Stimulated activated CD8-positive, alpha-beta memory T cell treated with anti-CD3 and anti-CD28 coated beads, Interleukin-15, amount 100 ng/mL, for 48 hours (primary cell): ENCODE measurements at places on chromosomes 7 and 10.

DNA sequence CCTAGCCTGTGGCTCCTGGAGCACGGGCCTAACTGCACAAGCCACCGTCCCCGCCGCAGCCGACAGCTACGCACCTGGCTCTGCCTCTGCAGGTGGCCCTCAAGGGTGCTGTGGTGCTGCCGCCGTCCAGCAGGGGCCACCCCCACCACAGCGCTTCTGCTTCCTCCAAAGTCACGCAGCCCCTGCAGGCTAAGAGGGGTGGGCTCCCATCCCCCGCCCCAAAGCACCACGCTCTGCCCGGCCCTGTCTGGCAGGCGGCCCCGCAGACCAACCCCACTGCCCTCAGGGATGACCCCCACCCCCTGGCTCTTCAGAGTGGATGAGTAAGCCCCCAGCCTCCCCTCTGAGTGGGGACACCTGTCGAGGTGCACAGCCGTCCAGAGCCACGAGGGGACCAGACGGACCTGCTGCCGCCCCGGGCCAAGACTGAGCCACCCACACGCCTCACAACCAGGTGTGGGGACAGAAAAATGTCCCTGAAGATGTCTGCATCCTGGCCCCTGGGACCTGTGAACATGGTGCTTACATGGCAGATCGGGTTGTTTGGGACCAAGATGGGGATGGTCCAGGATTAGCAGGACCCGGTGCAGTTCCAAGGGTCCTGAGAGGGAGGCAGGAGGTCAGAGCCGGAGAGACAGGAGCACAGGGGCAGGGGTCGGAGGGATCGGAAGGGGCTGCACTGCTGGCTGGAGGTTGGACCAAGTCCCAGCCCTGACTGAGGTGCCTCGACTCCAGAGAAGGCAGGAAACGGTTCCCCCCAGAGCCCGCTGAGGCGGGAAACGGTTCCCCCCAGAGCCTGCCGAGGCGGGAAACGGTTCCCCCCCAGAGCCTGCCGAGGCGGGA lies 9.0 kb upstream of the ADAP1 start:
- no peak for DNase-seq

GRCh38 chr7:230274-230673 lies 37.9 kb downstream of the FAM20C start:
- no peak for DNase-seq

GRCh38 chr7:39304178-39304577 lies 262.0 kb upstream of the YAE1 start:
- DNase-seq: no peak

DNA sequence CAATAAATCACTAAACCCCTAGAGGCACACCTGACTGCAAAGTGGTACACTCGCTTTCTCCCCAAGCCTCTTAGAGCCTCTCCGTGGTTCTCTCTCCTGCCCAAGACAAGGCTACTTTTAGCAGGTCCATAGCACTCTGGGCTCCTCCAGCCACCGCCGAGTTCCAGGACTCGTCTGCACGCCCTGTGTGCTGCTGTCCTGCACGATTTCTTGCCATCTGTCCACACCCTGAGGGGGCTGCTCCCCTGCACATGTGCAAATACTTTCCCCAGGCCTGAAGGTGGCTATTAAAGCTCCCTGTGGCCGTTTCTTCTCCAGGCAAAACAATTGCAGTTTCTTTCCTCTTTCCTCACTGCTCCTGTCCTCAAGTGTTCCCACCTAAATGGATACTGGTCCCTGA lies 414.3 kb downstream of the PLXNA4 start:
- no peak for DNase-seq

- no peak for DNase-seq
Observed at GRCh38 chr7:148050492-148051158, 539.9 kb upstream of the C7orf33 start.

GRCh38 chr7:138667535-138668228 lies 33.5 kb downstream of the SVOPL start:
- DNase-seq: no peak

DNA sequence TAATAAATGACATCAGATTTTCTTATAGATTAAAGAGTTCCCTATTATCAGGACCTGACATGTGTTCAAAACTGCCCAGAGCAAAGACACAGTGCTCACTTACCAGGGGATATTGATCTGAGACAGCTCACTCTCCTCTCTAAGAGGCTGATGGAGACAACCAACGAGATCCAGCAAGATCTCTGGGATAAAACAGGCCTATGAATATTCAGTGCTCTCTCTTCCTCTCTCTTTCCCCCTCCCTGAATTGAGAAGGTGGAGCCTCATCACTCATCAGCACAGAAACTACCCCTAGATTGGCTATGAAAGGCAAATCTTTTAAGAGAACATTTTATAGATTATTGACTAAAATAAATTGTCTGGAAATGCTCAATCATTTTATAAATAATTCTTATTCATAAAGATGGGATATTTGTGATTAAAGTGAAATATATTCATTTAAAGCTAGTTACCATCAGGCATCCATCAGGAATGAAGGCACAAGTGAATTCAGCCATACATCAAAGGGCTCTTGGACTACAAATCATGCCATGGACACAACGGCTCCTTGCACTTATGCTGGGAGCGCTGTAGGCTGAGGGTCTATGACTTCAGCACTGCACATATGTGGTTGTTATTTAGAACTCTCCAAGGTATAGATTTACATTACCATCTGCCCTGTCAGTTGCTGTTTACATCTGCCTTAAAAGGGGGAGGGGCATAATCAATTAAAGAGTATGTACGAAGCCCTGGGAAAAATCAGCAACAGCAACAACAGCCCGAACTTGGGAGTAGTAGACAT lies 3.4 kb upstream of the PPP1R17 start:
- DNase-seq: no peak

DNA sequence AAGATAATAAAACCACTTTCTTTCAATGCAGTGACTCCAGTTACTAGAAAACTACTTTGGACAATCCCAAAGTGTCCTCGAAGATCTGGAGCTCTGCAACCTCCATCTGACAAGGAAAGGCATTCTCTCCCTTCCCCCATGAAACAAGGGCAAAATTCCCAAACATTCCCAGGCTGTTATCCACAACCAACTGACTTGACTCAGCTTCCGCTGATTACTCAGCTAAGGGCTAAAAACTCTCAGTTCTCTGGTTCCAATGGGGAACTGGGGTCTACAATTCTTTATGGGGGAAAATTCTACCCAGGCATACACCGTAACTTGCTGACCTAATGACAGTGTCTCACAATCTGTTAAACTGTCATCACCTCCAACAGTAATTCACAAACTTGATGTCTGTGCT lies 48.4 kb downstream of the SFMBT2 start:
- DNase-seq: no peak

GRCh38 chr10:131043039-131043691 lies 268.4 kb downstream of the TCERG1L start:
- DNase-seq: no peak

DNA sequence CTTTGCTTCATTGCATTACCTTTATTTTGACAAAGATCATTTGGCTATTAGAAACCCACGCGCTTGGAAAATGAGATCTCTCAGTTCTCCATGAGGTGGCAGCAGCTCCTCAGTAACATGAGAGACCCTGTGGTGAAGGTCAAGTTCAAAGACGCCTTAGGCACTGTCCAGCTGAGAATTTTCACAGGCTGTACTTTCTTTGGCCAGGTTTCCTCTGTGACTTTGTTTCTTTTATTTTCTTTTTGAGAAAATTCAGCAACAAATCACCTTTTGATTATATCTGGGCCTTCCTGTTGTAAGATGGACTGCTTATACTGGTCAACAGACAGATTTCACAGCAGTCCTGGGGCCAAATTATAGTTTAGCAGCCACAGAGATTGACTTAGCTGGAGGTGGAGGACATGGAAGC lies 54.5 kb downstream of the RAB18 start:
- no peak for DNase-seq

GRCh38 chr7:31304446-31304845 lies 36.1 kb downstream of the NEUROD6 start:
- DNase-seq: no peak

GRCh38 chr7:1013581-1013980 lies 30.6 kb downstream of the CYP2W1 start:
- DNase-seq: no peak

- no peak for DNase-seq
Observed at GRCh38 chr10:50885097-50885859, at the start of gene A1CF. Gene A1CF (minus strand): TSS chr10:50885627. CDS start chr10:50859940, 25,687 bp downstream.

- no peak for DNase-seq
Observed at GRCh38 chr10:8889538-8889937, 835.0 kb downstream of the GATA3 start.

DNA sequence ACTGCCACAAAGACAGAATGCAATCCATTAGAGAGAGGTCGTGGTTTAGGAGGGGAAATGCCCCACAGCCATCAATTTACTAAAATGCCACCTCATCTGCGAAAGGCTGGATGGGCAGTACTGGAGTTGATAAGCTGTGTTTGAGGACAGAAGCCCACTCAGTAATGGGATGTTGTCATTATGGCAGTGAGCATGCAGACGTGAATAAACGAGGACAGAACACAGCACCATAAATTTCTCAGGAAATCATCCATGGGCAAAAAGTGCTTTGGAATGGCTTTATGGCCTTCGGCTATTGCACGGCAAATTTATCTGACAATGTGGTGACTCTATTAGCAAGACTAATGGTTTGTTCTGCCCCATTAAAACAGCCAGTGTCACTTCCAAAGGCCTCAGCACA lies 15.9 kb upstream of the C10orf53 start:
- DNase-seq: no peak

GRCh38 chr7:48109848-48110663 lies 21.0 kb downstream of the UPP1 start:
- peak; percentile 68 for DNase-seq

GRCh38 chr7:55212176-55212575 lies 153.0 kb upstream of the LANCL2 start:
- no peak for DNase-seq

DNA sequence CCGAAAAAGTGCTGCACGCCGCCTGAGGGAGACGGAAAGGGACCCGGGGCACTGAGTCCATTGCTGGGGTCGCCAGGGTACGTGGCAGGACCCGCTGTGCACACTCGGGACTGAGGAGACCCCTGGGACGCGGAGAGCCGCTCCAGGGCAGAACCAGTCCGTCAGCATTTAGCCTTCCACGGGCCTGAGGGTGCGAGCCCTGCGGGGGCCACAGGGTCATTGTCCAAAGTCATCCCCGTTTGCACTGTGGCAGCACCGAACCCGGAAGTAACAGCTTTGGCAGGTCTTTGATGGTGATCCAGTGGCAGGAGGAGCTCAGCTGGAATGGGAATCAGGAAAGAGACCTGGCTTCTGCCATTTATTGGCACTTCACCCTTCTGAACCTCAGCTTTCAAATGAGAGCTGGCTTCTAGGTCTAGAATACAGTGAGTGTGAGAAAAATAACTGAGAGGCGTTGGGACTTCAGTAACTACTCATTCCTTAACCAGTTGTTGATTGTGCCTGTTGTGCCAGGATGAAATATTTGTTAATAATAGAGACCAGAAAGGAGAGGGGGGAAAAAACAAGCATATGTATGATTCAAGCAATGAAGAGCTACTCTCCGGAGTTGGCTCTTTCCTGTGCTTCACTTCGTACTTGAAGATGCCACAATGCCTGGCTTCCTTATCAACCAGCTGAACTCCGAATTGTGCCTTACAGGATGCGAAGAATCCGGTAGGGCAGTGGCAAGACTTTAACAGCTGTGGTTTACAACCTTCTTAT lies 811 bp upstream of the ARHGAP12 start:
- no peak for DNase-seq

- DNase-seq: no peak
Observed at GRCh38 chr7:4727914-4728705, 46.0 kb downstream of the FOXK1 start.

DNA sequence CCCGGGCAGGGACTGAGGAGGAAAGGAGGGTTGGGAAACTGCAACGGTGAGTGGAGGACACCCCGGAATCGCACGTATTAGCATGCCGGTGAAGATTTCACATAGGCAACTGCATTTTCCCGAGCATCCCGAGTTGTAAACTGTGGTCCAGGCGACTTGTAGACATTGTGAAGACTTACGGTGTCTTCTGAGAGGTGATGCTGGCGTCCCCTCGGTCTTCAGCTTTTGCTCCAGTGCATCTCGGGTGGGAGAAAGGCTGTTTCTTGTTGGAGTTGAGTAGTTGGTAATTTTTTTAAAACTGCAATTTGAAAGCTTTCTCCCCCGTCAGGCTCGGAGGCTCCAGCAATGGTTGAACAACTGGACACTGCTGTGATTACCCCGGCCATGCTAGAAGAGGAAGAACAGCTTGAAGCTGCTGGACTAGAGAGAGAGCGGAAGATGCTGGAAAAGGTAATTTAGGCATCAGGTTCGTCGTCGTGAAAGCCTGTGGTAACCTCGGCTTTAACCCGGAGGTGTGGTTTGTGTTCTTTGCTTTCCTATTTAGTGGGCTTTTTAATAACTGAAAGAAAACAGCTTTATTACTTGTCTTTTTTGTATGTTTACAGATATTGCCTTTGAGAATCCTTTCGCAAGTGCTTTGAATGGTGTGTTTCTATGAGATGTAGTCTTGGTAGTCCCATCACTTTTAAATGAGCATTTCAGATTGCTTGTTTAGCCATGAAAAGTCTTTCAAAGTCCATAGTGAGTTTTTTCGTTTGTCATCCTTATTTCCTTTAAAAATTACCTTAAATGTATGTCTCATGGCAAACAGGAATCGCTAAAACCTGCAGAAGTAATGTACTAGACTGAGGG lies 687 bp downstream of the HELLS start:
- DNase-seq: no peak
